ENCODE measurements at places on chromosomes 16 and 17. TPM values are rescaled to one million over a fixed set of nuclear protein-coding genes. Genes with fewer than 3 reads are reported as not detected.

The CDC6 gene
- total RNA-seq = 1.3 TPM

The CCDC47 gene
- total RNA-seq = 80.2 TPM

The MT4 gene
- total RNA-seq = not detected

The G6PC1 gene
- total RNA-seq = not detected

The TRPV3 gene
- total RNA-seq = 0.51 TPM

The SPAG9 gene
- 50.7 TPM for total RNA-seq

DNA sequence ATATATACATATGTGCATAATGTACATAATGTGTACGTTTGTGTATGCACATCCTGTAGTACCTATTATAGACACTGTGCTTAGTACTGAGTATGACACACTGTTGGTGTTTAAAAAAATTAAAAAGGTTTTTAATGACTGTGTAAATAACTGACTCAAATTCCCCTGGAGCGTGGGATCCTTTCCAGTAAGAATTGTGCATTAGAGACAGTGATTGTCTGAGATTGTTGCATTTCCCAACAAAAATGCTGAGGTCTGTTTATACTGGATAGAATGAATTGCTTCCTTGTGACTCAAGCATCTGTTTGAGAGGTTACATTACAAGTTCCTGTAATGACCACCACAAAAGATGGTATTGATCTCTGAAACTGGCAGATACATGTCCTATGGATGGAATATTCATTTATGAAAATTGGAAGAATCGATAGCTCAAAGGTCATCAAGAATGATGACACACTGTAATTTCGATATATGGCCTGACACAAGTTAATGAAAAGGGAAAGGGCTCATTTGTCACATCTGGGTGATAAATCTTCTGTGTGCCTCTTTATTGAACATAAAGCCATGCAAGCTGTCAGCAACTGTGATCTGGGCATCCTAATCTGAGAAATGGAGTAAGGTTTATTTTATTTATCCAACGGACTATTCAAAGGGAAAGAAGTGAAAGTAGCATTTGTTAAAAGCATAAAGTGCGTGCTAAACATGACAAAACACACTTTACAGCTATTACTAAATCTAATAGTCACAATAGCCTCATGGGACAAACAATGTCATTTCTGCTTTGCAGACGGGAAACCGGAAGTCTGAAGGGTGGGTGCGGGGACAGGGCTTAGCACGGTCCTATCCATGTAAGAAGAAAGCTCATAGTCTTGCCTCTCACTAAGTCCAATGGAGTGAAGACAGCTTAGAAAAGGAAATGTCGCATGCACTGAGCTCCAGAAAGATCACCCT, 228.8 kb downstream of the CDH11 start:
- no peak overlapping the region for H3K4me3 ChIP-seq
- DNase-seq = peak; percentile 18
- no peak overlapping the region for H3K27ac ChIP-seq
- peaks cover 4% of the 10 kb centered on the region for H3K4me1 ChIP-seq
- H3K36me3 ChIP-seq = no peaks in the 10 kb centered on the region

GRCh38 chr17:30790279-30790678, 34.2 kb downstream of the CRLF3 start:
- H3K4me3 ChIP-seq = no peak overlapping the region
- peaks cover 98% of the 10 kb centered on the region for H3K36me3 ChIP-seq
- H3K27me3 ChIP-seq = no peaks in the 10 kb centered on the region
- H3K4me1 ChIP-seq = no peaks in the 10 kb centered on the region

DNA sequence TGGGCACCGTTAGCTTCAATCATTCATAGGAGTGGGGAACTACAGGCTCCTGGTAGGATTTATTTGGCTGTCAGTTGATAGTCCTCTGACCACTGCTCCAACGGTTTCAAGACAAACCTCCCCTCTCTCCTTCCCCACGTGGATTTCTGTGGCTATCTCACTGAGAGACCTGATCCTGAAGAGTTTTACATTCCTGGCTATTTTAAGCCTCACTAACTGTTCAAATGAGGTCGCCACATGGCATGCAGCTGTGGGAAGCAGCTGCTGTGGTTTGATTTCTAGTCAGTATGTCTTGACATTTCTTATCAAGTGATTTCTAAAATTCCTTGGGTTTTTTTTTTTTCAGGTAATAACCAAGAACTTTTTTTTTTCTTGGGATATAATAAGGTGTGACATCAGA, 38.3 kb downstream of the CDK5R1 start:
- no peaks in the 10 kb centered on the region for H3K27me3 ChIP-seq
- H3K36me3 ChIP-seq = no peaks in the 10 kb centered on the region
- no peak for DNase-seq

DNA sequence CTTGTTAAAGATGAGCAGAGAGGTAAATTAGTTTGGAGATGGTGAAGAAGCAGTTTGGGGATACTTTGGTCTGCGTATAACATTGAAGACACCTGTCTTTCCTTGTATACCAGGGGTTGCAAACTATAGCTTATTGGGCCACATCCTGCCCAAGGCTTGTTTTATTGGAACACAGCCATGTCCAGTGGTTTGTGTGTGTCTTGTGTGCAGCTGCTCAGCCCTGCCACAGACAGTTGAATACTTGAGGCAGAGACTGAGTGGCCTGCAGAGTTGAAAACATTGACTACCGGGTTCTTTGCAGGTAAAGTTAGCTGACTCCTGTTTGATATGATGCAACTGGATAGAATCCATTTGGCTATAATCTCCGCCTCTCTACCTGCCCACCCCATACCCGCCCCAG, 224.4 kb downstream of the PRKCA start:
- DNase-seq = no peak
- H3K4me1 ChIP-seq = no peaks in the 10 kb centered on the region
- H3K27ac ChIP-seq = no peak overlapping the region
- H3K27me3 ChIP-seq = no peaks in the 10 kb centered on the region
- H3K36me3 ChIP-seq = no peaks in the 10 kb centered on the region
- H3K4me3 ChIP-seq = no peak overlapping the region

DNA sequence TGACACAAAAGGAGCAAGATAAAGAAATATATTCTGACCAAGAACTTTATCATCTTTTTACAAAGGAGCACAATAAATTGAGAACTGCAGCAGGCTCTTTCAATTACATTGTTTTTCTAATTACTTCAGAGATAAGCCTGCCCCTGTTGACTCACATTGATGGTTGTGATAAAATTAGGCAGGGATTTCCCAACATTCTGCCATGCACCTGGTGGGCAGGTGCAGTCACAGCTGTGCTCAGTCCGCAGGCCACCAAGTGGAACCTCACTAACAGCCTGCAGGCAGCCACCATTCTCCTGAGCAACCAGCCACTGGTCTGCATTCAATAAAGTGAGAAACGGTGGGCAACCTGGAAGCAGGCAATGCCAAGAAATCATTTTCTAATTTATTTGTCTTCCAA, 5.1 kb downstream of the FANCA start:
- no peak overlapping the region for H3K27ac ChIP-seq
- H3K27me3 ChIP-seq = no peaks in the 10 kb centered on the region
- no peak overlapping the region for H3K4me3 ChIP-seq
- H3K36me3 ChIP-seq = no peaks in the 10 kb centered on the region
- DNase-seq = no peak
- H3K4me1 ChIP-seq = peaks cover 8% of the 10 kb centered on the region

- H3K27ac ChIP-seq = no peak overlapping the region
- H3K36me3 ChIP-seq = no peaks in the 10 kb centered on the region
Measured at GRCh38 chr17:15910791-15911190, 34.1 kb upstream of the ADORA2B start.

DNA sequence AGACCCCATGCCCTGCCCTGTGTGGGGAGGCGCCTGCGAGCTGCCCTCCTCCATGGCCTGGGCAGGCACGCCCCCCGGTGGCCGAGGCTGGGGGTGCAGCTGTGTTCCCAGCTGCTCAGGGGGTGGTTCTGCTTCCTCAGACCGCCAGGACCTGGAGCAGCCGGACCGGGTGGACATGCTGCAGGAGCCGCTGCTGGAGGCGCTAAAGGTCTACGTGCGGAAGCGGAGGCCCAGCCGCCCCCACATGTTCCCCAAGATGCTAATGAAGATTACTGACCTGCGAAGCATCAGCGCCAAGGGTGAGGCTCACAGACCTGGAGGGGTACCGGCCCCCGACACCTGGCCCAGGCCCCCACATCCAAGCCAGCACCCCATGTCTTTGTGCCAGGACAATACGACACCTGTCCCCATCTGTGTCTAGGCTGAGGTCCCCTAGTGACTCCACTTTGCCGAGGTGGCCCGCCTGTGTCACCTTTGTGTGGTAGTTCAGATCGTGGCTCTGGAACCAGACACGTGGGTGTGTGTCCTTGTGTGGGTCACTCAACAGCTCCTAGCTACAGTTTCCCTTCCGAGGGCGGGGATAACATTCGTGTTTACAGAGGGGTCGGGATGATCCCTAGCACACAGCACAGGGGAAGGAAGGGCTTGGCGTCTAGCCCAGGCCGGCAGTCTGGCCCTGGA, 9.3 kb downstream of the GJD3 start:
- H3K36me3 ChIP-seq = peaks cover 66% of the 10 kb centered on the region
- DNase-seq = peak; percentile 75
- H3K27ac ChIP-seq = peak overlapping the region; percentile 13
- peaks cover 51% of the 10 kb centered on the region for H3K4me1 ChIP-seq

DNA sequence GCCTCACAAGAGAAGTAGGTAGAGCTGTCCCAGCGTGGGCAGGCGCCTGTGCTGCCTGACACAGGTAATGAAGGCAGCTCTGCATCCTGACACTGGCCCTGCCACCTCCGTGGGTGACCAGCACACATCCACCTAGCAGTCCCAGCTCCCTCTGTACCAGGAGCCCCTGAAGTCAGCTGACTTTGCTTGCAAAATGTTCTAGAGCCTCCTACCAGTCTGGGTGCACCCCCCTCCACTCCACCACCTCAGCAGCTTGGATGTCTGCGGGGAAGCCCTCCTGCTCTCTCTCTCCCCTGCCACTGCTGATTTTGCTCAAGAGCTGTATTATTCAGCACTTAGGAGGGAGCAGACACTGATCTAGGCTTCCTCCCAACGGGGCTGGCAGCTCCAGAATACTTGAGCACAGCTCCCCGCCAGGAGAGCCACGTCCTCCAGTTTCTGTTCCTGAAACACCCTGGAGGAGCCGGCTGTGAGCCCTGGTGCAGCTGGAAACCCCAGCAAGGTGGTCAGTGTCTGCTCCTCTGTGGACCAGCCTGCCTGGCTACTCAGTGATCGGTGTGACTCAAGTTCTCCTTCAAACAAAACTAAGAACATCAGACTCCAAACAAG, 1.0 kb downstream of the RNF166 start:
- H3K4me3 ChIP-seq = peak overlapping the region; percentile 97
- H3K4me1 ChIP-seq = peaks cover 73% of the 10 kb centered on the region
- H3K36me3 ChIP-seq = no peaks in the 10 kb centered on the region
- no peaks in the 10 kb centered on the region for H3K27me3 ChIP-seq
- DNase-seq = no peak

DNA sequence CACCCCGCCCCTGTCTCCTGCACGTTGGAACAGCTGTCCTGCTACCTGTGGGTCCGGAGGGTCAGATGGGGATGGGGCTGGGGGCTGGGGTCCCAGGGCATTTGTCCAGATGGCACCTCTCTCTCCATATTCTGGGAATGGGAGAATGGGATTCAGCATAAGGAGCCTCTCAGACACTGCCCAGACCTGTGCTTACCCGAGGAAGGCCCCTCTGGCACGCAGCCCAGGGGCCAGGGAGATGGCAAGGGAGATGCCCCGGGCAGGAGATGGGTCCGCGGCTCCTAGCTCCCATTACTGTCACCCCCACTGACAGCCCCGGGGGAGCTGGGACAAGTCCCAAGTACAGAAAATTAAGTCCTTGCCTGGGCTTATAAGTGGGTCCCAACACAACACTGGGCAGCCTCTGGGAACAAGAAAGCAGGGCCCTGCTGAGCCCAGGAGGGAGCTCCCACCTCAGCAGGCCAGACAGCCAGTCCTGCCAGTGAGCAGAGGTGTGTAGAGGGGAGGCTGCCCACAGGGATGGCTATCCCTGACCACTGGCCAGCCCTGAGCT, 1.8 kb downstream of the VASN start:
- peaks cover 92% of the 10 kb centered on the region for H3K4me1 ChIP-seq
- peak overlapping the region; percentile 44 for H3K27ac ChIP-seq
- peak overlapping the region; percentile 62 for H3K4me3 ChIP-seq
- no peaks in the 10 kb centered on the region for H3K36me3 ChIP-seq

DNA sequence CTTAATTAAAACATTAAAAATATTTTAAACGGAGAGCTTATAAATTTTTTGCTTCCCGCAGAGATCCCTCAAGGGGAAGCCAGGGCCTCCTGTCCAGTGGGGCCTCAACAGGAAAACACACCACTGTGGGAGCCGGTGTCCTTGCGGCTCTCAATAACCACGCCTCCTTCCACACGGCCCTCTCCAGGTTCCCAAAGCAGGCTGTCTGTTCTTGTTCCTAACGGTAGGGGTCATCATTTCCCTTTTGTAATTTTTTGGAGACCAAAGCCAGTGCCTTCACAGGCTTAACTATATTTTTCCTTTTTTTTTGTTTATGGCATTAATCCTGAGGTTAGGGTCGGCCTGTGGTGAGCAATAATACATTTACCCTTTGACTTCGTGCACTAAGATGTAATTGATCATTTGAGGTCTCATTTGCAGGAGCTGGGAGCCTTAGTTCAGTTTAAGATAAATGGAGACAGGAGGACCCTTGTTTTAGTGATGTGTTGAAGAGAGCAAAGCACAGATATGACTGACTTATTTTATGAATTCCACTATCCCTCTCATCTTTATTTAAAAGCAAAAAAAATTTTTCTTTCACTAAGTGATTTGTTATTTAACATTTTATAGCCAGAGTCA, 77.5 kb upstream of the N4BP1 start:
- H3K27me3 ChIP-seq = peaks cover 8% of the 10 kb centered on the region
- H3K4me3 ChIP-seq = no peak overlapping the region
- no peaks in the 10 kb centered on the region for H3K4me1 ChIP-seq
- H3K27ac ChIP-seq = no peak overlapping the region
- H3K36me3 ChIP-seq = no peaks in the 10 kb centered on the region

GRCh38 chr16:84000989-84001642, 33.1 kb downstream of the NECAB2 start:
- H3K27me3 ChIP-seq = no peaks in the 10 kb centered on the region
- no peaks in the 10 kb centered on the region for H3K4me1 ChIP-seq
- no peaks in the 10 kb centered on the region for H3K36me3 ChIP-seq
- no peak overlapping the region for H3K4me3 ChIP-seq
- no peak for DNase-seq

DNA sequence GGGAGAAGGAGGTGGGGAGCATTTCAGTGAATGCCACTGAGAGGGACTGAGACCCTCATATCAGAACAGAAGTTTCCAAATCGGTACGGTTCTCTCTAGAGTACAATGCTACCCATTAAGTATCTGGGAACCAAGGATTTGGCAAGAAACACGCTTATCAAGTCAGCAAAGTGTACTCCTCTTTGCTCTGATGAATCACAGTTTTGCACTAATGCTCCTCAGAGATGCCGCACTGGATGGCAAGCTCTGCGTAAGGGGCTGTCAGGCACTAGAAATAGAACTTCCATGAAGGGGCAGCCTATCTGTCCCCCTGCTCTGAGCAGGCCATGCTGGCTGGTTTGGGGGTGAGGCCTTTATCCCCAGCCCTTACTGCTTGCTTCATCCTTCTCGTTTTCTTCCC, 4.8 kb upstream of the ABCC12 start:
- H3K27ac ChIP-seq = no peak overlapping the region
- H3K27me3 ChIP-seq = no peaks in the 10 kb centered on the region
- DNase-seq = no peak
- no peak overlapping the region for H3K4me3 ChIP-seq
- no peaks in the 10 kb centered on the region for H3K36me3 ChIP-seq
- H3K4me1 ChIP-seq = peaks cover 15% of the 10 kb centered on the region

Data from heart right ventricle (tissue), 16 donors.